Memory B cell (primary cell): ENCODE measurements at places on chromosomes 1 and 21.

DNA sequence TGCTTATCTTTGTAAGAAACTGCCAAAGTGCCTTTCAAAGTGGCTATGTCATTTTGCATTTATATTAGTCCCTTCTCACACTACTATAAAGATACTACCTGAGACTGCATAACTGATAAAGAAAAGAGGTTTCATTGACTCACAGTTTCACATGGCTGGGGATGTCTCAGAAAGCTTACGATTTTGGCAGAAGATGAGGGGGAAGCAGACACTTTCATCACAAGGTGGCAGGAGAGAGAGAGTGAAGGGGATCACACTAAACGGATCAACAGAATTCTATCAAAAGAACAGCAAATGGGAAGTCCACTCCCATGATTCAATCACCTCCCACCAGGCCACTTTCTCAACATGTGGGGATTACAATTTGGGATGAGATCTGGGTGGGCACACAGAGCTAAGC lies 1352.0 kb upstream of the B3GALT2 start:
- DNase-seq: no peak

- DNase-seq: no peak
Observed at GRCh38 chr1:42999308-42999707, 40.6 kb upstream of the SLC2A1 start.

GRCh38 chr21:17002594-17003257 lies 510.1 kb upstream of the CXADR start:
- no peak for DNase-seq

GRCh38 chr1:119554183-119554582 lies 47.2 kb downstream of the HSD3B1 start:
- DNase-seq: no peak

DNA sequence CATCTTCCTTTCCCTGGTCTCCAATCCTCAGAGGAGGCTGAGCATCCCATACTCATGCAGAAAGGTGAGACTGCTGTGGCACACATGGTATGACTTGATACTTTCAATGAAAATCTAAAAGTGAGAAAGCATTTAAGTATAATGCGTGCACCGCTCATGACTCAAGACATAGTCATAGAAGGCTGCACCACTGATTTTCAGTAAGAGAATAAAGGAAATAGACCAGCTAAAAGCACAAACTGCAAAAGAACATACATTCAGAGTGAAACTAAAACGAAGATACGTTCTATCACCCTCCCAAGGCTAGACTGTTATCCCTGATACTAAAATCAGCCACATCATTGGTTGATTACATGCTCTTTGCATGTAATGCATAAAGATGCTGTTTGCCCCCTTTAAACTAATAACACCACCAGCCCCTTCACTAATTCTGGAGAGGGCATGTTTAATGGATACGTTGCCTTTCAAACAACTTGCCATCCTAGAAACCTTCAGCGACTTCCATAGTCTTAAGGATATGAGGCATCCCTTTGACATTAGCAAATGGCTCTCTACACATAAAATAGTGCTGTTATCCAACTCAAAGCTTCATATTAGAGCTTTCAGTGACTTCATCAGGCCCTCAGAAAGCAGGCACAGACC lies 2.1 kb downstream of the PLD5 start:
- no peak for DNase-seq

DNA sequence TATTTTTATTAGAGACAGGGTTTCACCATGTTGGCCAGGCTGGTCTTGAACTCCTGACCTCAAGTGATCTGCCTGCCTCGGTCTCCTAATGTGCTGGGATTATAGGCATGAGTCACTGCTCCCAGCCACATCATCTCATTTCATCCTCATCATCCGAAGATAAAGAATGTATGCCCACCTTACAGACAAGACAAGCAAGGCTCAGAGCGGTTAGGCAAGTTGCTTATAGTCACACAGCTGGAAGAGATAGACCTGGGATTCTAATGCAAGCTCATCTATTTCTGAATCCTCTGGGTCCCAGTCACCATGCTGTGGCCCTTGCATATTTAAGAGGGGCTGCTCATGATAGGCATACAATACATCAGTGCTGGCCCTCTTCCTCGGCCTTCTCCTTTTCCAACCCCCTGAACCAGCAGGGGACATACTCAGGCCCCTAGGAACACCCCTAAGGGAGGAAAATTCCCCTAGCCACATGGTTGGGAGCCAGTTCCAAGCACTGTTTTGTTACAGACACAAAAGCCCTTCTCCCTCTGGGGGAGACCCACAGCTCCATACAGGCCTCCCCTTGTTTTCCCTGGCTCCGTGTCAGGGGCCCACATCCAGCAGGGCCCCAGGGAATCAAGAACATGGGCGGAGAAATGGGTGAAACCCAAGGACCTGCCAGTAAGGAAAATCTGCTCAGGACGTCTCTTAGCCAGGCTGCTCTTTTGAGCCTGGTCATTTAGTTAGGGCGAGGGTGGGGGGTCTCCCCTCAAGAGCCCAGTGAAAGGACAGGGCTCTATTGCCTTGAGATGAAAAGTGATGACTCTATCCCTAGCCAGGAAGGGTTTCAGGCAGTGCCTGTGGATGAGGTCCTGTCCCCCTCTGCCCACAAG lies 6.9 kb downstream of the CSRP1 start:
- no peak for DNase-seq

DNA sequence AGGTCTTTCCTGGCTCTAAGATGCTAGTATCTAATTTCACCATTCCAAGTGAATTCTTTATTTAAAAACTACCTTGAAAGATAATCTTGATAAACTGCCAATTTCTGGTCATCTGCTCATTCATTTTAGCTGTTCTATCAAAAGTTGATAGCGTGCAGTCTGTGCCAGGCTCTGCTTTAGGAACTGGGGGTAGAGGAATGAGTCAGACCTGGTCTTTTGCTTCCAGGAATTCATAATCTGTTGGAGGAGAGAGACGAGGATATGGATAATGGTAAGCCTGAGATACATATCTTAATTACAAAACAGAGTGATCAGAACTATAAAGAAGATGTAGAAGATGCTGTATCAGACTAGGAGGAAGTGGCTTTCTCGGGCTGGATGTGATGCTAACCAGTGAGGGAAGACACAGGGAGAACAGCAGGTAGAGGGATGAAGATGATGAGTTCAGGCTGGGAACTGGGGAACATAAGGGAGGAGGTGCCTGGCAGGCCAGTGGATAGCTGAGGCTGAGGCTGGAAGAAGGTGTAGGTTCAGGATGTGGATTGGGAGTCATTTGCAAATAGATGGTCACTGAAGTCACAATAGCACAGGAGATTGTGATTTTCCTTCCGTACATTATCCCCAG lies 12.3 kb upstream of the PHC2 start:
- no peak for DNase-seq

DNA sequence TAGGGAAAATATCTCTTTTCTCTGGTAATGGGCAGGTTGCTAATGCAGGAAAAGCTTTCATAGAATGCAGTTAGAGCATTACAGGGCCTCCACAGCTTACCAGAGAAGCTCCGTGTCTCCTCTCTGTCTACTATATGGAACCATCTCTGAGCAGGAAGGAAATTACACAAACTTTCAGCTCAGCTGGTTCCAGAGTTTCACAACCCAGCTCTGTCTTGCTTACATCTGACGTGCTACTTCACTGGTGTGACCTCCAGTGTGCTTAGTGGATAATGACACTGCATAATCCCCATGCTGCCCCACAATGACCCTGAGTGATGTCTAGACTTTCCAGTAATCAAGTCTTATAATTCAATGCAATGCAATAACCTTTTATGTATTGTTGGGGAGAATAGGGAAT lies 4.3 kb upstream of the FGGY start:
- DNase-seq: no peak

DNA sequence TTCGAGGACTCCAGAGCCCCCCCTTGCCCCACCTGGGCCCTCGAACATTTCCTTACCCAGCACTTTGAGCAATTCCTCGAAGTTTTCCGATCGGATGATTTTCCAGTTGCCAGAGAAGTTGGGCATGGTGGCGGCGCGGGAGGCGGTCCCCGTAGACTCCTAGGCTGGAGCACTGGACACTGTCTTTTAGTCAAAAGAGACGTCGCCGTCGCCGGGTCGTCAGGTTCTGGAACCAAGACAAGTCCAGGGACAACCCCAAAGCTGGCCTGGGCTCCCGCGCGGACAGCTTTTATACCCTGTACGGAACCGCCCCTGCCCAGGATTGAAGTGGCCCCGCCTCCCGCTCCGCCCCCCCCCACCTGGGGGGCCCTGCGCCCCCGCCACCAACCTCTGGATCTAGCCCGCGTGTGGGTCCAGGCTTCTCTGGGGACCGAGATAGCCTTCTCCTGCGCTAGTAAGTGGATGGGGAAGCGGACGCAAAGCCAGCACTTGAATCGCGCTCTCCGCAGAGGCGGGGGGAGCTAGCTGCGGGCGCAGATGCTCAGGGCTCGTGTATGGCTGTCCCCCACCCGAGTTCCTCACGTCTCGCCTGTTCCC lies at the start of gene CRABP2:
Gene CRABP2, minus strand, starts transcription at position 263 of the 597 bp plus-strand sequence. Its CDS starts 137 bp downstream, at position 126.
- DNase-seq: no peak

- DNase-seq: no peak
Observed at GRCh38 chr1:212089560-212090163, 54.1 kb downstream of the DTL start.

DNA sequence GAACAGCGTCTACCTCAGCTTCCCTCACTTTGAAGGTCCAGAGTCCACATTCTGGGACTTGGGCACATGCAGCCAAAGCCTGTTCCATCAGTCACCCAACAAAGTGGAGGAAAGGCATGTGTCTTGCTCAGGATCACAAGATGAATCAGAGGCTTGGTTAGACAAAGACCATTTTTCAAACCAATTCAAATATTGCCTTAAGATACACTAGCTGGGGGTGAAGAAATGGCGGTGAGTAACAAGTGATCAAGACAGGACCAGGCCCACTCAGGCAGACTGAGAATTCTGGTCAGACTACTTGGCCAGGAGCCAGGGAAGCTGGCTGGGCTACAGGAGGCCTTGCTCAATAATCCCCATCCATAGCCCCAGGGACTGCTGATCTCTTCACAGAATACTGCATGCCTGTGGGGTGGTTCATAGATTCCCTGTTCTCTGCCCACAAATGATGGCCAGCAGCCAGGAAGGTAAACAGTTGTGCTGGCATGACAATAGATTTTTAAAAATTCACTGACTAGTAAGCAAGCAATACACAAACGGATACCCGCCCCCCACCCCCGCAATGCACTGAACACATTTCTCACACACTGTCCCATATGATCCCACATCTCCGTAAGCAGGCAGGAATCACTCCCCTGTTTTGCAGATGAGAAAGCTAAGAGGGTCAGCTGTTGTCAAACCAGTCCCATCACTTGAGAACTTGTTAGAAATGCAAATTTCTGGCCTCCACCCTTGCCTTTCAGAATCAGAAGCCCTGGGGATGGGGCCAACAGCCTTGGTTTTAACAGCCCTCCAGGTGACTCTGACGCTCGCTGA lies 27.2 kb downstream of the ERI3 start:
- DNase-seq: no peak

GRCh38 chr1:230072296-230072695 lies 5.3 kb downstream of the GALNT2 start:
- no peak for DNase-seq

DNA sequence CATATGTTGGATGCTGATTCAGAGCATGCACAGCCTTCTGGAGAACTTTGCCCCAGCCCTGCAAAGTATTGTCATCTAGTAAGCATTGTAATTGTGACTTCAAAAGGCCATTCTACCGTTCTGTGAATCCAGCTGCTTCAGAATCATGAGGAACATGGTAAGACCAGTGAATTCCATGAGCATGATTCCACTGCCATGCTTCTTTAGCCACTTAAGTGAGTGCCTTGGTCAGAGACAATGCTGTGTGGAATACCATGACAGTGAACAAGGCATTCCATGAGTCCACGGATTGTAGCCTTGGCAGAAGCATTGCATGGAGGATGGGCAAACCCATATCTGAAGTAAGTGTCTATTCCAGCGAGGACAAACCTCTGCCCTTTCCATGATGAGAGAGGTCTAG lies 123.7 kb downstream of the S1PR1 start:
- no peak for DNase-seq

- no peak for DNase-seq
Observed at GRCh38 chr1:95086949-95087533, 14.3 kb upstream of the ALG14 start.

DNA sequence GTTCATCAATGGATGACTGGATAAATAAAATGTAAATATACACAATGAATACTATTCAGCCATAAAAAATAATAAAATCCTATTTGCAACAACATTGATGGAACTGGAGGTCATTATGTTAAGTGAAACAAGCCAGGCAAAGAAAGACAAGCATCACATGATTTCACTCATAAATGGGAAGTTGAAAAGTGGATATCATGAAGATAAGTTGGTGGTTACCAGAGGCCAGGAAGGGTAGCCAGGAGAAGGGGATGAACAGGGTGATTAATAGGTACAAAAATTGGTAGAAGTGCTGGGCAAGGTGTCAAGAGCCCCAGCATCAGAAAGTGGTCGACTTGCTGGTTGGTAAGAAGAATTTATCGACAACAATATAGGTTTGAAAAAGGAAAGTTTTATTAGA lies 1.3 kb upstream of the PARK7 start:
- DNase-seq: no peak

DNA sequence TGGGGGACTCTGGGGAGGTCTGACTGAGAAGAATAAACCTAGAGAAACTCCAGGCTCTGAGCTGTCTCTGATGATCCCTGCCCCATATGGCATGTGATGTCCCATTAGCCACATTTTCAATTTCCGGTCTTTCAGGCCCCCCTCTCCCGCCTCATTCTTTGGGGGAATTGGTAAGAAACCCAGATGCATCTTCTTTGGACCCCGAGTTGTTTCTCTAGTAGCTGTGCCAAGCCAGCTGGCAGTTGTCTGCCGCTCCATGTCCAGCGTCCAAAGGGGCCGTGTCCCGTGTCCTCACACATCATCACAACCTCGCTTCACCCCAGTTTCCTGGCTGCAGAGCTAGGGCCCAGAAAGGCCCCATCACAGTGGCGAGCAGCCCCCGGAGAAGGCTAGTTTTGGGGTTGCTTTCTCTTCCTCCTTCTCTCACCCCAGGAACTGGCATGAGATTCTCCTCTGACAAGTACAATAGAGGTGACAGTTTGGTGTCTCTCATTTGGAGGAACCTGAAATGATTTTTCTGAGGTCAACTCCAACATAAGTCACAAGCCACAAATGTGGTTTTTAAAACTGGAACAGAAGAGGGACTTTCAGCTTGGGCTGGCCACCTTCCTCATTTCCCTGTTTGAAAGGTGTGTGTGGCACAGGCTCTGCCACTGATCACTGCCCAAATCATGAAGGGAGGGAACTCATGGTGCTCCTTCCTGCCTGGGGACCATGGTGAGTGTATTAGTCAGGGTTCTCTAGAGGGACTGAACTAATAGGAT lies 6.4 kb upstream of the GPR157 start:
- no peak for DNase-seq

GRCh38 chr21:28230559-28230958 lies 762.1 kb downstream of the LTN1 start:
- DNase-seq: no peak

DNA sequence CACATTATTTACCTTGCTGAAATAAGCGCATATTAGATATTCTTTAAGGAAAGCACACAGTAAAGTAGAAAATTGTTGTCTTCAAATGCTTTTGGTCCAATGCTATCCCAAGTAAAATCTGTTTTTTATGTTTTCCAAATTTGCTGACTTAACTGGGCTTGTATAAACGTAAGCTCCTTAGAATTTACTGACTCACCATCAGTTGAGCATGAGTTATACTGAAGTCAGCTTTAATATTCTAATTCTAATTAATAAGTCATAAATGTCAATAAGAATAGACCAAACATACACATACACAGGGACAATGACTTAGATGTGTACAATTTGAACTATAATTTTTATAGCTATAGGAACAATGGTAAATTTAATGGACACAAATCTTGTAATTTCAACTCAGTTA lies 319.2 kb downstream of the TPR start:
- no peak for DNase-seq

GRCh38 chr1:113684153-113684541 lies 75.1 kb downstream of the PHTF1 start:
- no peak for DNase-seq
